Right renal pelvis (tissue), 4 donors: ENCODE measurements at places on chromosomes 3 and 15. TPM values are rescaled to one million over a fixed set of nuclear protein-coding genes. Genes with fewer than 3 reads are reported as not detected.

- DNase-seq: no peak
Measured at GRCh38 chr3:95297581-95297980, 1234.7 kb downstream of the NSUN3 start.

The RGMA gene
- polyA plus RNA-seq: 9.8 TPM

The GPX1 gene
- 115 TPM for polyA plus RNA-seq

The DVL3 gene
- polyA plus RNA-seq: 74.2 TPM

- no peak for DNase-seq
Measured at GRCh38 chr15:36887214-36887961, 213.0 kb downstream of the MEIS2 start.

The GABRR3 gene
- polyA plus RNA-seq: 0.10 TPM

GRCh38 chr15:33357845-33358244 lies 47.1 kb downstream of the RYR3 start:
- DNase-seq: no peak

GRCh38 chr15:55434989-55435825 lies 26.9 kb downstream of the PIERCE2 start:
- peak; percentile 22 for DNase-seq

DNA sequence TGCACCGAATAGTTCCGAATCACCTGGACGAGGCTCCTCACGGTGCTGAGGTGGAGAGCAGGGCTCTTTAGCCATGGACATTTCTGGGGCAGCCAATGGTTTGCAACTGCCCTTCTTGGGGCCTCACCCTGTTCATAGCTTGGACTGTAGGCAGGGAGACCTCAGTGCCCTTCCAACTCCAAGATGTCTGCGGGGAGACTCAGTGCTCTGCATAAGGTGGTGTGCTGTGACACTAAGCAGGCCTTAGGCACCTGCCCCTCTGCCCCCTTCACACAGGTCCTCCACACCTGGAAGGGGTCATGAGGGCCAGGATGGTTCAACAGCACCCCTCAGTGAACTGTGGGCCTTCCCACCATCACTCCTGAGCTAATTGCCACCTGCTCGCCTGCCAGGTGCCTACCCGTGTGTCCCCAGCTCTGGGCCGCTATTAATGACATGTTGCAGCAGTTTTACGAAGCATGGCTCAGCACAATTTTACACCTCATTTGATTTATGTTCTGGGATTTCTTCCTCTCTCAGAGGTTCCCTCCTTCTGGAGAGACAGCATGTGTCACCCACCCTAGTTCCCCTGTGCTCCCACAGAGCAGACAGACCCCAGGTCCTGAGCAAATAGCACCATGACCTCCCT lies 101.2 kb upstream of the SMAD3 start:
- no peak for DNase-seq

- DNase-seq: peak; percentile 34
Measured at GRCh38 chr3:79521221-79521848, 246.5 kb downstream of the ROBO1 start.

GRCh38 chr3:30161375-30161774 lies 445.0 kb upstream of the TGFBR2 start:
- no peak for DNase-seq

The BSN gene
- polyA plus RNA-seq: 1.7 TPM

DNA sequence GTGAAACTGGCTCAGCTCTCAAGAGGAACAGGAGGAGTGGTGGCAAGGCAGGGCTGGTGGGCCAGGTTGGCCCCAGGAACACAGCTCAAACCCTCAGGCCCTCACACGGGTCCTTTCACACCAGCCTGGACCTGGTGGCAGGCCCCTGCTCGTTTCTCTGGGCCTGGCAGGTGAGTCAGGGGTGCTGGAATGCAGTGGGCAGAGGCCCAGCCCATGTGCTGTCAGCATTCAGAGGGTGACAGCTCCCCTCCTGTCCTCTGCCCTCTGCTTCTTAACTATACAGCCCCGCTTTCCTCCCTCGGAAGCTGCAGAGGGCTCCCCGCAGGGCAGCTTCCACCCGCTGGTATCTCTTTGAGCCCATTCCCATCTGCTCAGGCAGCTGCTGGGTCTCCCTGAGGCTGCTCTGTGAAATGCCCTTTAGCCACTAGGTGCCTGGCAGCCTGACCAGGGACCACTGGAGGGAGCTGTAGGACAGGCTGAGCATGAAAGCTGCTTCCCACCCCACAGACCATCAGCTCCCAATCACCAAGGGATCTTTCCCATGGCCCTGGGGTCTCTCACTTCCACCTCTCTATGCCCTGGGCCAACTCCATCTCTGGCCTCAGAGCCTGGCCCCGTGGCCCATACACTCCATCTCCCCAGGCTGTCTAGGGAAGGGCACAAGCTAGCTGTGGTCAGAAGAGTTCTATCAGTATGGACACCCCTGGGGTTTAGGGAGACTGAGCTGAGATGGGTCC lies 24.8 kb downstream of the SHF start:
- peak; percentile 65 for DNase-seq

- no peak for DNase-seq
Measured at GRCh38 chr3:127032296-127032990, 49.5 kb downstream of the PLXNA1 start.

The MYNN gene
- polyA plus RNA-seq: 34.9 TPM

GRCh38 chr15:51793521-51794305 lies 35.7 kb upstream of the TMOD3 start:
- no peak for DNase-seq

DNA sequence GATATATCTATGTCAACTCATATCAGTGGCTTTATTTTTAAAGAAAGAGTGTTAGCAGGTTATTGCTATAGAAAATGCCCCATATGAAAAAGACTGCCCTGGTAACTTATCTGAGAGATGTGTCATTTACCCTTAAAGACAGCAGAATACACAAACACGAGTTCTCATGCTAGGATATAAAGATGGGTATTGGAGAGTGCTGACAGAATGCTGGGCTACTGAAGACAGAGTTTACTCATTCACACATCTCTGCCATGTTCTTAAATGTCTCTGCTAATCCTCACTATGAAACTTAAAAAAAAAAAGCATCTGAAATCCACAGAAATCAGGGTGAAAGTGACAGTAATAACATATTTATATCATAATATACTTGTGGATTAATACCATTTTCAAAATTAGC lies 126.7 kb downstream of the FOXP1 start:
- DNase-seq: no peak

- DNase-seq: no peak
Measured at GRCh38 chr3:164620423-164620822, 457.9 kb downstream of the SI start.
